Activated CD4-positive, alpha-beta T cell treated with anti-CD3 and anti-CD28 coated beads, Interleukin-2, amount 10 ng/mL, durations not matched to agents 7 days and 5 days (primary cell): ENCODE measurements at places on chromosomes 16 and 17. TPM values are rescaled to one million over a fixed set of nuclear protein-coding genes. Genes with fewer than 3 reads are reported as not detected.

DNA sequence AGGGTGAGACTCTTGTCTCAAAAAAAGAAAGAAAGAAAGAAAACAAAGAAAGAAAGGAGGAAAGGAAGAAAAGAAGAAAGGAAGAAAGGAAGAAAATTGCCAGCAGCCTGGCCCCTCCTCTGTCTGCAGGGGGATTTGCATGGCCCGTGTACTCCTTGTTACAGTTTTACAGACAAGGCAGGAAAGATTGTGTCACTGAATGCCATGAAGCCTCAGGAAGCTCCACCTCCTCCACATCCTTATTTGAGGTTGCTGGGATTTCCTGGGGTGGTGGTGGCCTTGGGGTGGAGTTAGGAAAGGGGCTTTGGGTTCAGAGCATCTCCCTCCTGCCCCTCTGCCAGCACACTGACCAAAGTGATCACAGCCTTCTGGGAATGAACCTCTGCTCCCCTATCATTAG lies 23.6 kb downstream of the CFAP20 start:
- DNase-seq = no peak

- DNase-seq = no peak
Observed at GRCh38 chr16:73683804-73684203, 612.8 kb upstream of the PSMD7 start.

DNA sequence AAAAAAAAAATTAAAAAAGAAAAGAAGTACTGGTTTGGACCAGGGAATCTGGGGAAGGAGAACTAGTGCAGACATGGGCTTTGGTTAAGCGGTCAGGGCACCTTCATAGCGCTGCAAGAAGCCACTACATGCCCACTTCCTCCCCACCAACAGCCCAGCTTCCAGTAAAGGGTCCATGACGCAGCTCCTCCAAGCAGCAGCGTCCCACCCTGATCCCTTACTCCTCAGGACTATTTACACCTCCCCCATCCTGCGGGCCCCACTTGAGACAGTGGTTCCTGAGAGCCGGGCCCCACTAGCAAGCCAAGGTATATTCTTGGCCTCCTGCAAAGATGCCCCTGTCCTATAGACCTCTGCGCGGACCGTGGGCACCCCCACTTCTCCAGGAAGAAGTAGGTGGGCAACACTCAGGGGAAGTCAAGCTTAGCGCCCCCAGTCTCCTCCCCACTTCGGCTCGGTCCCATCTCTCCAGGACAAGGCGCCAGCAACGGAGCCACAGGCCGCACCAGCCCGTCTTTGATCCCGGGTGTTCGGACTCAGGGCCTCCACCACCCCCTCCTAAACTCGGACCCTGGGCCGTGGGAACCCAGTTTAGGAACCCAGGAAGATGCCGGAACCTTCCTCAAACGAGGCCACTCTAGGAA lies 913 bp upstream of the PRR14 start:
- DNase-seq = peak; percentile 42

GRCh38 chr17:47698749-47699535 lies 5.0 kb downstream of the TBKBP1 start:
- DNase-seq = peak; percentile 84

- no peak for DNase-seq
Observed at GRCh38 chr16:22091721-22092120, 620 bp upstream of the VWA3A start.

GRCh38 chr17:41941168-41941567 lies 10.8 kb downstream of the ODAD4 start:
- no peak for DNase-seq

GRCh38 chr16:60100371-60100770 lies 1366.3 kb upstream of the GOT2 start:
- no peak for DNase-seq

DNA sequence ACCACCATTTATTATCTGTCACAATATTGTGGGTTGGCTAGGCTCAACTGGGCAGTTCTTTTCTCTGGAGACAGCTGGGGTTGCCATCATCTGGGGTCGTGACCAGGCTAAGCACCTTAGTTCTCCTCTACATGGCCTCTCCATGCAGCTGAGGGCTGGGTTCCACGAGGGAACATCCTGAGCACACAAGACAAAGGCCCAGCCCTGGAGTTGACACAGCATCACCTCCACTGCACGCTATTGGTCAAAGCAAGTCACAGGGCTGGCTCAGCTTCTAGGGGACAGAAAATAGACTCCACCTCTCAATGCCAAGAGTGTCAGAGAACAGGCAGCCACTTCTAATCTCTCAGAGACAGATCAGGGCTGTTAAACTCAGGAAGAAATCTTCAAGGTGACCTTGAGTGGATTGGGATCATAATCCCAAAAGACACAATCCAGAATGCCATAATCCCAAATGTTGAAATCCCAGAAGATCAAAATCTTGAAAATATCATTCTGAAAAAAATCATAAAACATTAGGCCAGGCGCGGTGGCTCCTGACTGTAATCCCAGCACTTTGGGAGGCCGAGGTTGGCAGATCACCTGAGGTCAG lies 13.0 kb upstream of the USP10 start:
- DNase-seq = no peak

DNA sequence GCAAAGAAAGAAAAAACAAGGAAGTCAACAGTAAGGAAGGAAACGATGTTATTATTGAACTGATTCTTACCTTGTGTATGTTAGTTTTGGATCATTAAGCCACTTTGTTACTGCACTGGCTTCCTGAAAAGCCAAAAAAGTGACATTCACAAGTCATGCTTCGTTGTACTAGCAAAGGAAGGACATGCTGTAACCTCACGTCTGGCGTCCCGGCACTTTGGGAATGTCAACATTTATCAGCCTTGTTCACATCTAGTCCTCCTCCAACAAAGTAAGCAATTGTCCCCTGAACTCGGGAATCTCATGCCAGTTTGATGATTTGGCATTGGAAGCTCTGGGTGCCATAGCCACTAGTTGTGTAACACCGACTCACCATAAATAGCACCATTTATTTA lies 731 bp upstream of the MKS1 start:
- DNase-seq = no peak

GRCh38 chr16:79537584-79537983 lies 63.0 kb downstream of the MAF start:
- DNase-seq = no peak

GRCh38 chr16:29760567-29761279 lies 14.9 kb upstream of the C16orf54 start:
- no peak for DNase-seq

GRCh38 chr17:50036455-50037261 lies 19.3 kb upstream of the ITGA3 start:
- DNase-seq = no peak

DNA sequence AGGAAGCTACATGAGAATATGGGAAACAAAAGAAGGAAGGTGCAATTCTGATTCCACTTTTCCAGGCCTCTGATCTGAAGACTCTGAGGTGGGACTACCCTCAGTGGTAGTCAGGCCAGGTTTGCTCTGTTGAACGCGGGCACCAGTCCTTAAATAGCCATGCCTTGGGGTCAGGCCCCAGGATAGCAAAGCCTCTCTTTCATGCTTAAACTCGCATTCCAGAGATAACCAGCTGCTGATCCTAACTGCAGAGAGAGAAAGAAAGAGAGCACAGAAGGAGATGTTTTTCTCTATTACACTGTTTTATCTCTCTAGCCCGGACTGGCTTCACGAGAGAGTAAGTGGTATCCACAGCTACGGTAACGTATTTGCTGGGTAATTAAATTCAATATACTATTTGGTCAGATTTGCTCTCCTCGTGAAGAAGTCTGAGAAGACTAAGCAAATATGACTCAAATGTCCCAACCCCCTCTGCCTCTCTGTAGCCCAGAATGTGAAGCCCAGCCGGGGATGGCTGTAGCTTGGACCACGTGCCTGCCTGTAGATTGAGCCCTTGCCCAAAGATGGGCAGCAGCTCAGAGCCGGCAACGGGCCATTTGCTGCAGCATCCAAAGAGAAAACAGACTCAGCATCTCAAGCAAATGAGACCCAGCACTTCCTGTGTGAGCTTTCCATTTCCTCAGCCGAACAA lies 122.2 kb downstream of the SMG6 start:
- DNase-seq = no peak

GRCh38 chr17:14741491-14741890 lies 440.6 kb downstream of the HS3ST3B1 start:
- no peak for DNase-seq

GRCh38 chr16:16154281-16154951 lies 68.9 kb downstream of the ABCC6 start:
- no peak for DNase-seq

DNA sequence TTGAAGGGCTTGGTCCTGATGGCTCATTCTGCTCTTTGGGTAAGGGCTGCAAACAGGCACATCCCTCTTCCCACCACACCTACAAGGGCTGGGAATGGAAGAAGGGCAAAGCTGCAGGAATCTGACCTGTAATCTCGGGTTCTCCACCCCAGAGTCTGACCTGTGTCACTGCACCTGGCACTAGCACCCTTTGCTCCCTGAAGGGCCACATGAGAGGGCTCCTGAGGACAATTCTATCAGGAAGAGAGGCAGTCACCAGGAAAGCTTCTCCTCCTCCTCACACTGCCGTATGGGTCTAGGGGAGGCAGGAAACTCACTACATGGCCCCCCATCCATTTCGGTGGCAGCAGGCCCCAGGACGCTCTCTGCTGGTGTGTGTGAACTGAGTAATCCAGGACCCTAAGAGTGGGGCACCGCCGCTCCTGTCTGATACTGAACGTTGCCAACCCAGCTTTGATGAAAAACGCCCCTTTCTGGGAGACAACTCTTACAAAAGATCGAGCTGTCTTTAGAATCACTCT lies 26.4 kb downstream of the TTLL6 start:
- DNase-seq = no peak

- no peak for DNase-seq
Observed at GRCh38 chr16:75179208-75179607, 27.8 kb downstream of the CTRB2 start.

GRCh38 chr17:6061290-6061689 lies 8.9 kb upstream of the WSCD1 start:
- DNase-seq = no peak

- DNase-seq = no peak
Observed at GRCh38 chr17:78144736-78145641, 1.2 kb upstream of the C17orf99 start.

- DNase-seq = peak; percentile 62
Observed at GRCh38 chr17:39209317-39210092, 9.4 kb downstream of the RPL19 start.

DNA sequence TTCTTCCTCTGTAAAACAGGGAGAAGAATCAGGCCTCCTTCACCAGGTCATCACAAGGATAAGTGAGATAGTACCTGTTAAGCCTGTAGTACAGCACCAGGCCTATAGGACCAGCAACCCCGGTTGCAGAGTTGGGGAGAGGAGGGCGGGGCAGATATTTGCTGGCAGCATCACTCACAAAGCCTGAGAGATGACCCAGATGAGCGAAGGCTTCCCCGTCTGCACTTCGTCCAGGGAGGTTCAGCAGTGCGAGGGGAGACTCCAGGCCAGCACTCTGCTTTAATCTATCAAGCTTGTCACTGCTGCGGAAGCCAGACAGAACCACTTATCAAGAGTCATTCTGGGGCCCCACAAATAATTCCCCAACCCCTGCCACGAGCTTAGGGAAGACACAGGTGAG lies 15.8 kb upstream of the RBBP6 start:
- no peak for DNase-seq

- no peak for DNase-seq
Observed at GRCh38 chr16:77998350-77999023, 23.9 kb upstream of the CLEC3A start.

- peak; percentile 66 for DNase-seq
Observed at GRCh38 chr16:24858219-24859041, 12.7 kb downstream of the SLC5A11 start.

- DNase-seq = no peak
Observed at GRCh38 chr17:34075076-34075475, 180.0 kb upstream of the CCL2 start.

- no peak for DNase-seq
Observed at GRCh38 chr17:79073706-79074088, 927 bp upstream of the ENGASE start.

DNA sequence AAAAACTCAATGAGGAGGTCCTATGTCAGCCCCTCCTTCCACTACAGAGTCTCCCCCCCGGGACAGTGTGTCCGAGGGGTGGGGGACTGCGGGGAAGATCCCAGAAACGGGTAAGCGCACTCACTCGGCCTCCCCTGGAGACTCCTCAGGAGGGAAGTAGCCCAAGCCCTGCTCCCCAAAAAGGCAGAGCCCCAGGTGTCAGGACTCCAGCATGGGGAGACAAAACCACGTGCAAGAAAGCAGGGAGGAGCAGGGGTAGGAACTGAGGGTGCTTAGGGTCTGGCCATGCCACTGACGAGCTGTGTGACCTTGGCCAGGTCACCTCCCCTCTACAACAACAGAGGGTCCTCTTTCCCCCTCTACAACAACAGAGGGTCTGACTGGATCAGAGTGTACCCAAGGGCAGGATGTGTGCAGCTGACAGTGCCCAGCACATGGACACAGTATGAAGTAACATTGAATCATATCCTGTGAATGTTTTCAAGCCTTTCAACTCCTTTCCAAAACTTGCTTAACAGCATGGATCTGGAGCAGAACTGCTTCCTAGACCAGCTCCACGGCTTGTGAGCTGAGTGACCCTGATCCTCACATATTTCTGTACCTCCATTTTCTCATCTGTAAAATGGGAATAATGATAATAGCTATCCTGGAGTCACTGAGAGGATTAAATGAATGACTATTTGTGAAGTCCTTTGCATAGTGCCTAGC lies 2.1 kb upstream of the NAGS start:
- DNase-seq = no peak

The TBC1D3C gene
- not detected for total RNA-seq

The BCAR1 gene
- 0.04 TPM for total RNA-seq

The TMEM106A gene
- 11.7 TPM for total RNA-seq

The CLEC16A gene
- total RNA-seq = 30.9 TPM

The ZFHX3 gene
- total RNA-seq = 1.6 TPM

The ANKFN1 gene
- total RNA-seq = not detected

The OTOA gene
- 0.17 TPM for total RNA-seq

The TLK2 gene
- 49.2 TPM for total RNA-seq

The NR1D1 gene
- total RNA-seq = 5.8 TPM
